ENCODE measurements at places on chromosomes 6 and 20.

- DNase-seq: no peak
Observed at GRCh38 chr6:148358196-148358785, 15.7 kb downstream of the SASH1 start.

DNA sequence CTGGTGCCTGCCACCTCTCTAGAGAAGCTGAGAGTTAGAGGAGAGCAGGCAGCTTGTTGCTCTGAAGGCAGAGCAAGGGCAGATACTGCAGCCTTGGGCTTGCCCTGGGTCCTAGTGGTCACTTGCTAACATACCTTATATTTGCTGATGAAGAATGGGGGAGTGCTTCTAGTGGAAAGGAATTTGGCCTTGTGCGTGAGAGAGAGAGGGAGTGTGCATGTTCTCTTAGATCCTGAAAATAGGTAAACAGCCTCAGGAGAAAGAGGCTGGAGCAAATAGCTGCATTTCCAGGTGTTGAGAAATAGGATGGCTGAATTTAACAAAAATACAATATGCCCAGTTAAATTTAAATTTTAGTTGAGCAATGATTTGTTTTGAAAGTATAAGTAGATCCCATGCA, 724.5 kb upstream of the FLRT3 start:
- DNase-seq: no peak

GRCh38 chr20:62533591-62534495, 58.0 kb upstream of the GATA5 start:
- DNase-seq: no peak

GRCh38 chr6:44039191-44039719, 88.0 kb downstream of the MRPL14 start:
- no peak for DNase-seq

GRCh38 chr6:157541618-157542413, 160.8 kb downstream of the ZDHHC14 start:
- no peak for DNase-seq

DNA sequence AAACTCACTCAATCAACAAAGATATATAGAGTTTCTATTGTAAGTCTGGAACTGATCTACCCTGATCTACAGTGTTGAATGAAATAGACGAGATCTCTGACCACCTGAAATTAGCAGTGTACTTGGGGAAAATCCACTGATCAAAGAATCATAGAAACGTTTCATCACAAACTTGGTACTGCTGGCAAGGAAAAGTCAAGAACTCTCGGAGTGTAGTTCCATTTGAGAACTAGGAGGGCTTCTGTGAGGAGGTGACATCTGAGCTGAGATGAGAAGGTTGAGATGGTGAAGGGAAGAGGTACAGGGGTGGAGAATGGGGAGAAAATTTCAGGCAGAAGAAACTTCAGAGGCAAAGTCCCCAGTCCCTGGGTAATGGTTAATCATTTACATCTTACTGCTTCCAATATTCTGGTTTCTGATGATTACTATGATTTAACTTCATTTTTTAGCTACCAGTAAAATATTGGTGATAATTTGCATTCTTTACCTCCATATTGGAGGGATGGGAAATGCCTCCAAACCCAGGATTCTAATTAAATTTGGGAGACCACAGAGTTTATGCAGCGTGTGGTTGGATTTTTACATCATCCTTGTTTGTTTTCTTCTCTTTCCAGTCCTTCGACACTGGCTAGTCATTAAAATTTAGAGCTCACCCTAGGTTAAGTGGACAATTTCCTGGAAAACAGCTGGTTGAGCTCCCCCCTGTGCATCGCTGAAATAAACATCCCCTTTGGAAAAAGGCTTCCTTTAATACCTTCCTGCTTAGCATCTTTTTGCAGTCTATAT, 191.9 kb downstream of the BCAS1 start:
- no peak for DNase-seq

GRCh38 chr6:16637635-16638034, 123.6 kb downstream of the ATXN1 start:
- DNase-seq: no peak

GRCh38 chr6:107118976-107119375, 3.7 kb upstream of the BEND3 start:
- DNase-seq: peak; percentile 33

DNA sequence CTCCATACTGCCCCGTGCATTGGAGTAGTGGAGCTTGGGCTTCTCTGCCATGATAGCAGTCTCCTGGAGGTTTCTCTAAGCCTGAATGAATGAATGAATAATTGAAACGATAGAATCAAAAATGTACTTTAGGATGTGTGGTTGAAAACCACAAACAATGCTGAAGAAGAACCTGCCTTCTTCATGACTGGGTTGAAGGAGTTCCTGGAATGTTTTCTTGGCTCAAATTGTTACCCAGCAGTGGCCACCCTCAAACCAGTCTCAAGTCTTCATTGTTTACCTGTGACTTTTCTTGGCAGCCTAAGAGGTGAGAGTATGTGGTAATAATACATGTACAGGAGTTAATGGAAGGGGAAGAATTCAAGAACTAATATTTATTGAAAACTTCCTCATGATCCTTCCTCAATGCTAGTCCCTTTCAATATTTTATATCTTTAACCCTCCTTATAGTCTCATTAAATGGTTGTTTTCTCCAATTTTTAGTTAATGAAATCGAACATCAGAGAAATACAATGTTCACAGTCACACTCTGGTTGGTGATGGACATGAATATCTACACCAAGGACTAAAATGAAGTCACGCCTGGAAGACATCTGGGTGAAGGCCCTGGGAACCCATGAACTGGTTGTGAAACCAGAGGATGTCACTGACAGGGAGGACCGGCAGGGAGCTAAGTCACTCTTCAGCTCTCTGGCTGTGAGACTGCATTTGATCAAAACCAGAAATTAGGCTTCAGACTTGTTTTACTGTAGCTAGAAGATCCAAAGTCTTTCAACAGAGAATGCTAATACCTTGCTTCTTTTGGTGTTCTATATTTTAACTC, at the start of gene GSTA5:
Gene GSTA5, minus strand, starts transcription at position 51 of the 823 bp plus-strand sequence.
- DNase-seq: no peak

GRCh38 chr6:157167837-157168236, 155.5 kb downstream of the TMEM242 start:
- no peak for DNase-seq

DNA sequence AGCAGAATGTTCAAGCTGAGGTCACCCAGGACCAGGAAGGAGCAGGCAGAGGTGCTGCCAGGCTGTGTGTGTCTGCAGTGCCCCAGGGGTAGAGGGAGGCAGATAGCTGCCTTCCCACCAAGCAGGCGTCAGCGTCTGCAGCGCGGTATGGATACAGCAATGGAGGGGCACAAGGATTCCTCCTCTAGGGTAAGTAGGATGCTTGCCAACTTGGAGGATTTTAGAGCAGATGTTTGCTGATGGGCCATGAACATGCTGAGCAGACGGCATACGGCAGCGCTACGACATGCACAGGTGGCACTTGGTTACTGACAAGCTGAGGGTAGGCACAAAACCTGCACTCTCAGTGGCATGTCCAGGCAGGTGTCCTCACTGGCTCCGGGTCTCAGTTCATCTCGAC, 48.1 kb downstream of the PSMG4 start:
- DNase-seq: no peak

DNA sequence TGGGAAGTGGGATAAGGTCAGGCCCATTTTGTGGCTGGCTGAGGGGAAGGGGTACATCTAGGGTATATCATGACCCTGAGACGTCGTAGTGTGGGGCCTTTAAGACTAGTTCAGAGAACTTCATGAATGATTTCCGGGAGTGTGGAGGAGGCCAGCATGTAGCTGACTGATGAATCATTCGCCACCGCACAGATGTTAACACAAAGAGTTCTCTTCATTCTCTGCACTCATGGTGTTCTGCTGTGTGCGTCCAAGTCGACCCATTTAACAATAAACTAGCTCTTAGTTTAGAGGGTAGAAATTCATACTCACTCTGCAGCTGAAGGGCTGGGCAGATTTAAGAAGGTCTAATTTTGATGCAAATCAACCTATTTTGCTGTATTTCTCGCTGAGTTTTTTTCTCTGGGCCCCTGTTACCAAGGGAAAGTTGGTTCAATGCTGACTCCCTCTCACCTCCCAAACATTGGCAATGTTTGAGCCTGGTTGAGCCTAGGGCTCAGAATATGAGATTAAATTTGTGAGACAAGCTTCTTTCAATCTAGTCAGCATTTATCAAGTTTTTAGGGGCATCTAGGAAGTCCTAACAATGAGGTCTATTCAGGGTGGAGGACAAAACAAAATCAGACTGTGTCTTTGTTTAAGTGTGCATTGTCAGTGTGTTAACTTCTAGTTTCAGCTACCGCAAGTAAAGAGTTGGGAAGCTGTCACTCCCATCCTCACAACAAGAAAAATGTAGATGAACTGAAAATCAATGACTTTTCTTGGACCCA, 106.8 kb upstream of the CBLN4 start:
- no peak for DNase-seq

All from GF-D8 (cell line).